Activated CD4-positive, alpha-beta memory T cell treated with anti-CD3 and anti-CD28 coated beads for 36 hours (primary cell): ENCODE measurements at places on chromosomes 6 and 20. TPM values are rescaled to one million over a fixed set of nuclear protein-coding genes. Genes with fewer than 3 reads are reported as not detected.

- no peak for DNase-seq
- H3K36me3 ChIP-seq, result no peaks in the 10 kb centered on the region
- H3K4me3 ChIP-seq, result no peak overlapping the region
- peaks cover 2% of the 10 kb centered on the region for H3K4me1 ChIP-seq
These were observed 81.0 kb upstream of the SNX9 start for GRCh38 chr6:157741948-157742556.

- H3K4me3 ChIP-seq, result no peak overlapping the region
- DNase-seq, result no peak
- no peaks in the 10 kb centered on the region for H3K4me1 ChIP-seq
- no peak overlapping the region for H3K27ac ChIP-seq
- peaks cover 1% of the 10 kb centered on the region for H3K27me3 ChIP-seq
- H3K36me3 ChIP-seq, result no peaks in the 10 kb centered on the region
These were observed 38.7 kb downstream of the SYNE1 start for GRCh38 chr6:152598421-152598820.

DNA sequence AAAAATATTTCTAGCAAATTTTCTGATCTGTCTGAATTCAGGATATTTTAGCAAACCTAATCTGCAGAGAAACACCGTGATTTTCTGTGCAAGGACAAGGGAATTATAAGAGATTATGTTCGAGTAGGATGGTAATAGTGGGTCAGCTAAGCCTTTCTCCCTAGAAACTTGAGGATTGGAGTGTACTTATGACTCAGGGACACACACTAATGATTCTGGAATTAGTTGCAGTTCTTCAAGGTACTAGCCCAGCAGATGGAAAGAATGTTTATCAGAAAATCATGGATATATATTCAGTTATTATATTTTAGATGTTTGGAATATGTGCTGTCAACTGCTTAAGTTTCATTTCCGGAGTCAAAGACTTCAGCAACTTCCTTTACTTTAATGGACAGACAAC lies 177.1 kb upstream of the MAP3K7 start:
- H3K36me3 ChIP-seq, result no peaks in the 10 kb centered on the region
- H3K4me3 ChIP-seq, result no peak overlapping the region
- H3K27me3 ChIP-seq, result peaks cover 7% of the 10 kb centered on the region
- no peak for DNase-seq
- H3K27ac ChIP-seq, result no peak overlapping the region
- no peaks in the 10 kb centered on the region for H3K4me1 ChIP-seq

PTK6 gene
- total RNA-seq, result 0.34 TPM

GRCh38 chr6:119459207-119459974 lies 109.8 kb upstream of the MAN1A1 start:
- H3K27me3 ChIP-seq, result no peaks in the 10 kb centered on the region
- H3K27ac ChIP-seq, result no peak overlapping the region
- DNase-seq, result no peak
- H3K4me3 ChIP-seq, result no peak overlapping the region
- H3K4me1 ChIP-seq, result peaks cover 23% of the 10 kb centered on the region

GRCh38 chr6:26086211-26086610 lies 1.0 kb upstream of the HFE start:
- H3K4me3 ChIP-seq, result peak overlapping the region; percentile 26
- H3K4me1 ChIP-seq, result peaks cover 24% of the 10 kb centered on the region
- no peaks in the 10 kb centered on the region for H3K27me3 ChIP-seq
- peak overlapping the region; percentile 14 for H3K27ac ChIP-seq
- no peaks in the 10 kb centered on the region for H3K36me3 ChIP-seq

GRCh38 chr20:51535075-51535386 lies 7.5 kb downstream of the NFATC2 start:
- no peaks in the 10 kb centered on the region for H3K27me3 ChIP-seq
- H3K4me3 ChIP-seq, result peak overlapping the region; percentile 48
- peaks cover 97% of the 10 kb centered on the region for H3K4me1 ChIP-seq
- peaks cover 57% of the 10 kb centered on the region for H3K36me3 ChIP-seq

GDAP1L1 gene
- not detected for total RNA-seq

DEF6 gene
- 103 TPM for total RNA-seq

DNA sequence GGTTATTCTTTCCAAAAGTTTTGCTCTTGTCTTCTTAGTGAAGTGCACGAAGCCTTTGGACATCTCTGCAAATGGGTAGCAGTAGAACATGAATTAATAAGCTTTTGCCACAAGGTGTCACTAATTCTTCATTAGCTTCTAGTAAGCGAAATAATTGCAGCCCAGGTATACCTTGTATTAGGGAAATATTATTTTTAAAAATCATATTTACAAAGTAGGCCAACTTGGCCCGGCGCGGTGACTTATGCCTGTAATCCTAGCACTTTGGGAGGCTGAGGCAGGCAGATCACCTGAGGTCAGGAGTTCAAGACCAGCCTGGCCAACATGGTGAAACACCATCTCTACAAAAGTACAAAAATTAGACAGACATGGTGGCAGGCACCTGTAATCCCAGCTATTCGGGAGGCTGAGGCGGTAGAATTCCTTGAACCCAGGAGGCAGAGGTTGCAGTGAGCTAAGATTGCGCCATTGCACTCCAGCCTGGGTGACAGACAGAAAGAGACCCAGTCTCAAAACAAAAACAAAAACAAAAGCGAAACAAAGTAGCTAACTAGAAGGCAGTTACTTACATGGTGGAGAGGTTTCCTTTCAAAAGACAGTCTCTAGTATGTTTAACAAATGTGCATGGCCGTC lies 8.8 kb upstream of the RSPH3 start:
- H3K4me1 ChIP-seq, result peaks cover 35% of the 10 kb centered on the region
- H3K27me3 ChIP-seq, result no peaks in the 10 kb centered on the region
- H3K4me3 ChIP-seq, result peak overlapping the region; percentile 42

- no peak overlapping the region for H3K4me3 ChIP-seq
- no peak overlapping the region for H3K27ac ChIP-seq
- no peak for DNase-seq
- H3K4me1 ChIP-seq, result peaks cover 14% of the 10 kb centered on the region
These were observed 126.5 kb upstream of the RIPOR2 start for GRCh38 chr6:25062070-25062811.

DNA sequence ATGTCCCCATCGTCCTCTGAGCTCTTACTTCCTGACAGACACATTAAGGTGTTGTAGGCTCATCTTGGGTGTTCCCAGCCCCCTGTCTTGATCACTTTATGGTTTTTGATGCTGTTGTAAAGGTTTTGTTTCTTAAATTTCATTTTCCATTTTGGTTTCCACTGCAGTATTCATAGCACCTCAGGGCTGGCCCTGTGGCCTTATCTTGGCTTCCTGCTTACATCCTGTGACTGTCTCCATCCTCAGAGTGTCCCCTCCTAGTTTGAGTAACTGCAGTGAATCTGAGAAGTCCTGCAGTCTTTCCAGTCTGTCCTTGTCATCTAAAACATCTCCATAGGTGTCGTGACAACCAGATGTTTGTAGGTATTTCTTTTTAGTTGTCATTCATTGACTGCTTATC lies 50.9 kb downstream of the JARID2 start:
- H3K4me3 ChIP-seq, result peak overlapping the region; percentile 16
- no peaks in the 10 kb centered on the region for H3K27me3 ChIP-seq
- H3K36me3 ChIP-seq, result peaks cover 21% of the 10 kb centered on the region
- peak; percentile 61 for DNase-seq

DNA sequence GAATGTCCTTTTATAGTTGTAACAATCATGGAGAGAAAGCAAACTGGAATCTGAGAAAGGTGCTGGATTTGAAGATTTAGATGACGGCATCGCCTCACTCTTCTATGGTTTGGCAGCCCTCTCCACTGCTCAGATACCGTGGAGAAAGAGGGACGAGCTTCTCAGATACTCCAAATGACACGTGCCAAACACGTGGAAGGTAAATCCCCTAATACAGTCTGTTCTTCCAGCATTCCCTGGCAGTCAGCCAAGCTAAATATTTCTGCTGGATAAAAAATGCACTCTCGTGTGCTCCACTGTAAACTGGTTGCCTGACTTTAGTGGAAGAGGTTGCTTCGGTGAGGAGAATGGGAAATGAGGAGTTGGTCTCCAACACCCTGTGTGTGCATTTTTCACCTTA lies 16.7 kb upstream of the PRDM1 start:
- DNase-seq, result no peak
- H3K4me1 ChIP-seq, result peaks cover 2% of the 10 kb centered on the region
- H3K27ac ChIP-seq, result no peak overlapping the region
- peaks cover 2% of the 10 kb centered on the region for H3K27me3 ChIP-seq

DNA sequence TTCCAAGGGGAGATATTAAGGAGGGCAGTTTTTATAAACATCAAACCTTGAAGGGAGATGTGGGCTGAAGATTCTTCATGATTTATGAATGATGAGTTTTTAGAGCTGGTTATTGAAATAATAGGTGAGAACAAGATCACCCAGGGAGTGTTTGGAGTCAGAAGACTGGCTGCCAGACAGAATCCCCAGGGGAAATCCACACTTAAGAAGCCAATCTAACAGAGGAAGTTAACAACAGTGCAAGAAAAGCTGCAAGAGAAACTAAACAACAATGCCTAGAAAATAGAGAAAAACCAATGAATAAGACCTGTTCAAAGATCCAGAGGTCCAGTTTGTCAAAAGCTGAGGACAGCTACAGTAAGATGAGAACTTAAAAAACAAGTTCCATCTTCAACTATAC lies 167.9 kb upstream of the MAN1A1 start:
- no peaks in the 10 kb centered on the region for H3K36me3 ChIP-seq
- no peak for DNase-seq
- H3K4me1 ChIP-seq, result no peaks in the 10 kb centered on the region
- no peak overlapping the region for H3K27ac ChIP-seq

SLC25A27 gene
- 0.53 TPM for total RNA-seq

DNA sequence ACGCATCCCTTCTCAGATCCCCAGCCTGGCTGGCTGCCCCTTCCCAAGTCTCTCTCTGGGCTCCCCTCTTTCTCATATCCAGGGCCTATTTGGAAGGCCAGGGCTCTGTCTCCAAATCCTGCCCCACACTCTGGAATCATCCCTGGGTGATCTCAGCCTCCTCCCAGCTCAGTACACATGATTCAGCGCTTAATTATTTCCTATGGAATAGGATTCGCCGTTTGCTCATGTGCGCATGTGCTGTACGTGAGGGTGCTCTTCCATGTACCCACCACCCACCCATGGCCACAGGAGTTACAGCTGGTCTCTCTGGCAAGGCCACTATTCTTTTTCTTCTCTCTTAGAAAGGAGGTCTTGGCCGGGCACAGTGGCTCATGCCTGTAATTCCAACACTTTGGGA lies 81.7 kb upstream of the FOXP4 start:
- H3K36me3 ChIP-seq, result no peaks in the 10 kb centered on the region
- DNase-seq, result no peak
- H3K27ac ChIP-seq, result no peak overlapping the region
- H3K4me3 ChIP-seq, result no peak overlapping the region

- no peaks in the 10 kb centered on the region for H3K27me3 ChIP-seq
- H3K4me1 ChIP-seq, result no peaks in the 10 kb centered on the region
- peaks cover 4% of the 10 kb centered on the region for H3K36me3 ChIP-seq
- no peak overlapping the region for H3K4me3 ChIP-seq
These were observed 17.2 kb upstream of the NOX3 start for GRCh38 chr6:155472886-155473285.

DNA sequence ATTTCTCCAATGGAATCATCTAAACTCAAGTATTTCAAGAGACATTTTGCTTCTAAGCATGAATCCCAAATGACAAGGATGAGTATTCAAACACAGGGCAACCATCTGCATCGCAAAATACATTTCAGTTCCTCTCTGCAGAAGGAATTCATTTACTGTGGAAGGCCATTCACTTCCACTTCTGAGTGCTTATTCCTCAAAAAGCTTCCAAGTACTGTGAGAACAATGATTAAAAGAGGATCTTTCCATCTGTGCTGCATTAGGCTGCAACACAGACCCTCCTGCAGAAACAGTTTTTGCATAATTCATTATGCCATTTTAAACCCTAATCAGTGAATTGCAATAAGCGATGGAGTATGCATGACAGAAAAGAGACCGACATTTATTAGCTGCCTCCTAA lies 52.5 kb downstream of the ARHGAP18 start:
- DNase-seq, result no peak
- H3K27me3 ChIP-seq, result no peaks in the 10 kb centered on the region
- H3K36me3 ChIP-seq, result no peaks in the 10 kb centered on the region
- H3K27ac ChIP-seq, result no peak overlapping the region
- peaks cover 10% of the 10 kb centered on the region for H3K4me1 ChIP-seq

HRH3 gene
- total RNA-seq, result not detected

FBXL4 gene
- 13.8 TPM for total RNA-seq

AGER gene
- 16.5 TPM for total RNA-seq

OLIG3 gene
- not detected for total RNA-seq

RBM24 gene
- total RNA-seq, result not detected

FLRT3 gene
- not detected for total RNA-seq

GRCh38 chr6:130296854-130297253 lies 69.0 kb upstream of the TMEM200A start:
- H3K36me3 ChIP-seq, result no peaks in the 10 kb centered on the region
- H3K4me1 ChIP-seq, result no peaks in the 10 kb centered on the region
- no peak overlapping the region for H3K27ac ChIP-seq
- no peak overlapping the region for H3K4me3 ChIP-seq

POPDC3 gene
- not detected for total RNA-seq

GRCh38 chr20:48739395-48740291 lies 88.2 kb downstream of the PREX1 start:
- peak overlapping the region; percentile 38 for H3K4me3 ChIP-seq
- peaks cover 56% of the 10 kb centered on the region for H3K4me1 ChIP-seq
- H3K27ac ChIP-seq, result peak overlapping the region; percentile 92
- no peaks in the 10 kb centered on the region for H3K27me3 ChIP-seq

MLN gene
- total RNA-seq, result not detected

PRR18 gene
- 0.17 TPM for total RNA-seq

DNA sequence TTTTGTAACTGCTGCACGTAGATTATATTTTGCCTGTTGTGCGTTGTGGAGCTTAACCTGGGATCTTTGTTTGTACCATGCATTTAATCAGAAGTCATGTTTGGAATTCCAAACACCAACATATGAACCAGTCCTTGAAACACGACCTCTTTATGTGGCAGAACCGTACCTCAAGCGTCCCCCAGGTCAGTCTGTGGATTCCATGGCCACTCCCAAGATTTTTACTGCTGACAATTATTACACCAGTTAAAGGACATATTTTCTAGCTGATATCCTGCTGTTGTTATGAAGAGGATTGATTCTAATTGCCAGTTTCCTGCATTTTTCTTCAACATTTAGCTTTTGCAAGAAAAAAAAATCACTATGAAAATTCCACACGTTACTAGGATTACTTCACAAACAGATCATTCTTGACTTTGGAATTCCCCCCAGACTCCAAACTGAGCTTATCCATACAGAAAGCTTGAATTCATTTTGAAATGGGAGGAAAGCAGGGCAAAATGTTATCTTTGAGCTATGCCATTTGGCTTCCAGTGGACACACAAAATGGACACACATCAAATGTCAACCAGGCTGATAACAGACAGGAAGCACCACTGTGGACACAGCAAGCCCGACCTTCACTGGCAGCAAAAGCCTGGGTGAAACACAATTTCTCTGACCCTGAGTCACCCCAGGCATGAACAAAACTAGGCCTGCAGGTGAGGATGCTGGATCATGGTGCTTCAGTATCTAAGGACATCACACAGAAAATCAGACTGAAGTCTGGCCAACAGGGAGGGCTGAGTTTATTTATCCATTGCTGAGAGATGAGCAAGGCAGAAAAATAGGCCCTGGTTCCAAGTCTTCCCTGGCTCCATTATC lies 542.9 kb upstream of the JAG1 start:
- no peak overlapping the region for H3K27ac ChIP-seq
- H3K36me3 ChIP-seq, result no peaks in the 10 kb centered on the region
- no peak overlapping the region for H3K4me3 ChIP-seq
- no peaks in the 10 kb centered on the region for H3K27me3 ChIP-seq
- H3K4me1 ChIP-seq, result no peaks in the 10 kb centered on the region
- DNase-seq, result no peak
